ENCODE measurements at places on chromosomes 6 and 20.

GRCh38 chr6:75230484-75231325 lies 12.9 kb downstream of the COX7A2 start:
- DNase-seq = peak; percentile 57

GRCh38 chr6:10583509-10583901 lies 62.4 kb downstream of the GCNT2 start:
- DNase-seq = peak; percentile 55

DNA sequence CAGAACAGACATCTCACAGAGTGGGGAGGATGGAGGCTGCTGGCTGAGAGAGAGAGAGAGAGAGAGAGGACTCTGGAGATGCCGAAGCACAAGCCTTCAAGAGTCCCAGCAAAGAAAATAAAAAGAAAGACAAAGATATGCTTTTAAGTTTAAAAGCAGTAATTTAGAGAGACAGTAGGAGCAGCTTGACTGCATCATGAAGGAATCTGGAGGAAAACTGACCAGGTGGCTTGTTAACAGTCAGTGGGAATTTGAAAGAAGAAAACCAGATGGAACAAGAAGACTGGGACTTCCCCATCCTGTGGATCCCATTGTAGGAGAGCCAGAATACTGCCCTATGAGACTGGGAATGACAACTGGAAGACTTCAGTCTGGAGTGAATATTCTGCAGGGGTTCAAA lies 46.3 kb upstream of the PLN start:
- DNase-seq = no peak

DNA sequence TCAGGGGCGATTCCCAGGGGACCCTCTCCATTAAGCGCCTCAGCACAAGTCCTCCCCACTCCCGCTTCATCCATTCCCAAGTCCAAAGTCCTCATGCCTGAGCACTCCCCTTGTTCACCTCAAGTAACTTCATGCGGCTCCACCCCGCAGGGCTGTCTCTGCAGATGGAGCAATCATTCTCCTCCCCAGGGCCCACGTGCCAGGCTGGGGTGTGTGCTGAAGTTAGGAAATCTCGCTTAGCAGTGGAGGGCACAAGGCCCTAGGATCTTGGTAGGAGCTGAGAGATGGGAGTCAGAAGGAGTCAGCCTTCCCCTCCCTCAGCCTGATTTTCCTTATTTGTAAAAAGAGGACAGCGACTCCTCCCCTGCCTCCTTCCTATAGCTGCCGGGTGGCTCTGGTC lies 3.5 kb downstream of the TGM3 start:
- no peak for DNase-seq

GRCh38 chr6:151537556-151537955 lies 43.7 kb downstream of the CCDC170 start:
- no peak for DNase-seq

DNA sequence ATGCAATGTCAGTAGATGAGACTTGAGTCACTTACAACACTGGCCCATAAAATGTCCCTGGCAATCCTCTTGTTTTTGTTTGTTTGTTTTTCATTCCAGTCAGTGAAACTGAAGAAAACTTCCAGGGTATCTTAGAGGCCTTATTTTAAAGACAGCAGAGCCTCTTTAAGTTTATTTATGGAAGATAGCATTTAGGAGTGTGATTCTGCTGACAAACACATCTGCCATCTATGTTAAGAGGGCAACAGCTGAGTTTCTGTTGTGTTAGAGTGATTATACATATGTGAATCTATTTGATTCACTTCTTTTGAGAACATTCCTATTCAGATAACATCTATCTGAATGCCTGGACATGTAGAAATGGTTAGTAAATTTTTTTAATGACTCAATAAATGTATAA lies 812.6 kb downstream of the TENT5A start:
- no peak for DNase-seq

GRCh38 chr20:15924556-15924955 lies 648.7 kb downstream of the KIF16B start:
- no peak for DNase-seq

GRCh38 chr20:31573555-31574321 lies 31.4 kb upstream of the ID1 start:
- DNase-seq = no peak

GRCh38 chr20:34703424-34704176 lies 544 bp upstream of the TP53INP2 start:
- peak; percentile 31 for DNase-seq
